ENCODE measurements at places on chromosomes 5 and 9. TPM values are rescaled to one million over a fixed set of nuclear protein-coding genes. Genes with fewer than 3 reads are reported as not detected.

CLPTM1L gene
- total RNA-seq, result 58.4 TPM

PCDHA9 gene
- total RNA-seq, result 0.04 TPM

MSH3 gene
- total RNA-seq, result 13.3 TPM

- no peaks in the 10 kb centered on the region for H3K36me3 ChIP-seq
- H3K27me3 ChIP-seq, result peaks cover 5% of the 10 kb centered on the region
- H3K27ac ChIP-seq, result no peak overlapping the region
These were observed 34.8 kb upstream of the IL31RA start for GRCh38 chr5:55816342-55816741.

DNA sequence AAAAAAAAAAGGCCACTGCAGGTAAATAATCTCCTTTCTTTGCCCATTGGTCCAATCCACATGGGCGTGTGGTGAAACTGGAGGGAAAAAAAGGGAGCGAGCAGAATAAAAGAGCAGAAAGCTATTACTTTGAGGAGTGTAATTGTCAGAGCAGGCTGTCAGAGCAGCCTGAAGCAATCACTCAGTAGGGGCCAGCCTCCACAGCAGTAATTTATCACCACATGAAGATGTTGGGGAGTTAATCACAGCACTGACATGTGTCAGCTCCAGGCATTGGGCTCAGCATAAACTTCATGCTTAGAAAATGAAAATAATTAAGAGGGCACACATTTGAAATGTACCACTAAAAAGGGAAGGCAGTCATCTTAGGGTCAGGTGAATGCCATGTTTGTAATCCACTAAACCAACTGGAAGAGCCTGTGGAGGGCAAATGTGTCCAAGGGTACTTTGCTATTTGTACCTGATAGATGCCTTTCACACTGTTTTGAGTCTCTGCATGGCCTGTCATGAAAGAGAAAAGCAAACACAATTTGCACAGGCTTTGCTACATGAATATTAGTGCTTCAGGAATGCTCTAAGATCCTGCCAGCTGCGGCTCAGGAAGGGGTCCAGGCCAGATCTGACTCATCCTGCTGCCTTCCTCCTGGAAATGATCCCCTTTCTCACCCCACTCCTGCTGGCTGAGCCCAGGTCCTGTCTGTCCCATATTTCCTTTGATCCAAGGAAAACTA is 2.9 kb upstream of the PTGER4 start:
- no peak overlapping the region for H3K4me3 ChIP-seq
- H3K27ac ChIP-seq, result peak overlapping the region; percentile 6
- peak; percentile 73 for DNase-seq
- peaks cover 20% of the 10 kb centered on the region for H3K27me3 ChIP-seq
- H3K36me3 ChIP-seq, result no peaks in the 10 kb centered on the region
- H3K4me1 ChIP-seq, result peaks cover 26% of the 10 kb centered on the region

GRCh38 chr9:86202338-86202882 is 57.0 kb downstream of the C9orf153 start:
- H3K36me3 ChIP-seq, result no peaks in the 10 kb centered on the region
- no peak overlapping the region for H3K4me3 ChIP-seq
- H3K27me3 ChIP-seq, result no peaks in the 10 kb centered on the region

GRCh38 chr9:116451500-116452115 is 235.5 kb upstream of the TRIM32 start:
- no peak overlapping the region for H3K4me3 ChIP-seq
- DNase-seq, result no peak
- H3K27me3 ChIP-seq, result no peaks in the 10 kb centered on the region
- no peaks in the 10 kb centered on the region for H3K36me3 ChIP-seq
- peaks cover 6% of the 10 kb centered on the region for H3K4me1 ChIP-seq

DNA sequence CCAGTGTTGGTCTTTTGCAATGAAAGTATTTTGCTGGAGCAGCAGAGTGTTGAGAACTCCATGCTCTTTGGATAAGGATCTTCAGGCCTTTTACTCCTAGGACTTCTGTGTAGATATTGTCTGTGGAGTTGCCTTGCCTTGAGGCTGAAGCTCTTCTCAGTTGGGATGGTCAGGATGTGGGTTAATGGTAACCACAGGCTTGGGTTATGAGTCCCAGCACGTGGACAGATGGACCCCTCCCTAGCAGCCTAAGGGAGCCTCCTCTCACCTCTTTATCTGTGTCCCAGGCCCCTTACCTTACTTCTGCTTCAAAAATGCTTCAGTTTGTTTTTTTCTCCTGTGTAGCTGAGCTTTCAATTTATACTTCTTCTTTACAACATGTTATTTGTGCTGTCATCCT is 109.9 kb downstream of the MEGF10 start:
- H3K27me3 ChIP-seq, result no peaks in the 10 kb centered on the region
- H3K4me1 ChIP-seq, result no peaks in the 10 kb centered on the region
- H3K4me3 ChIP-seq, result no peak overlapping the region
- H3K27ac ChIP-seq, result no peak overlapping the region
- DNase-seq, result no peak

DNA sequence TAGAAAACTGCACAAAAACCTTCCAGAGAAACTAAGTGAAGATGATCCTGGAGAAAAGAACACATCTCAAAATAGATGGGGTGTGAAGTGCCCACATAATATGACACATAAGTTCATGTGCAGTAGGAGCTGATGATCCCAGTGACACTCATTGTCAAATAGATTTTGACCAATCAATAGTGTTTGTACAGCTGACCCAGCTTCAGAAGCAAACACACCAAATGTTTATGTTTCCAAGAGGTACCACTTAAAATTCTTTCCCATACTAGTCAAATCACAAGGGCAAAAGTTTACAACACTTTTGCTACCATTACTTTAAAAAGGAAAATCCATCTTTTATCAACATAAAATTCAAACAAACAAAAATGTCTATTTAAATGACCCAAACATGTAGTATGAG is 175.0 kb downstream of the MLLT3 start:
- H3K27ac ChIP-seq, result no peak overlapping the region
- H3K27me3 ChIP-seq, result no peaks in the 10 kb centered on the region
- H3K4me3 ChIP-seq, result no peak overlapping the region
- H3K4me1 ChIP-seq, result no peaks in the 10 kb centered on the region
- H3K36me3 ChIP-seq, result no peaks in the 10 kb centered on the region

- H3K27ac ChIP-seq, result no peak overlapping the region
- H3K36me3 ChIP-seq, result no peaks in the 10 kb centered on the region
- no peak for DNase-seq
- peaks cover 28% of the 10 kb centered on the region for H3K4me1 ChIP-seq
- H3K27me3 ChIP-seq, result peaks cover 22% of the 10 kb centered on the region
These were observed 12.1 kb downstream of the CXCL14 start for GRCh38 chr5:135566422-135567400.

DNA sequence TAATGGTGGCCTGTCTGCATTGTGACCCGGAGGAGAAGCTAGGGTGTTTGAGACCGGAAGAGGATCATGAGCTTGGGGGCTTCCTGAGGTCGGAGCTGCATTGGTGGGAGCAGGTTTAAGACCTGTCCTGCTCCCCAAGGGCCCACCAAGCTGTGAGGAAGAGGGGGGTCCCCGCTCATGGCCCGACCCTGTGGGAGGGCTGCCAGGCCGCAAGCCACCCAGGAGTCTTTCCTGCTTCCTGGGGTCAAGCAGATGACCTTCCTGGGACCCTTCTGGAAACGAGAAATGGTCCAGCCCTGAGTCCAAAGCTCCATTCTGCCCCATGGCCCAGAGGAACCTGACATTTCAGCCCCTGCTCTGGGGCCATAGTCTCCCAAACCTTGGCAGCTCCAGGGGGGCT is 61.5 kb upstream of the RNU6ATAC start:
- peaks cover 24% of the 10 kb centered on the region for H3K4me1 ChIP-seq
- no peak overlapping the region for H3K27ac ChIP-seq
- DNase-seq, result no peak
- peaks cover 29% of the 10 kb centered on the region for H3K27me3 ChIP-seq
- H3K4me3 ChIP-seq, result no peak overlapping the region

- no peak for DNase-seq
- no peaks in the 10 kb centered on the region for H3K36me3 ChIP-seq
- H3K27me3 ChIP-seq, result no peaks in the 10 kb centered on the region
- H3K4me1 ChIP-seq, result no peaks in the 10 kb centered on the region
- no peak overlapping the region for H3K4me3 ChIP-seq
These were observed 138.8 kb upstream of the NR4A3 start for GRCh38 chr9:99682870-99683269.

Data from muscle of leg (tissue), 16 donors.